ENCODE measurements at places on chromosomes 1 and 21.

DNA sequence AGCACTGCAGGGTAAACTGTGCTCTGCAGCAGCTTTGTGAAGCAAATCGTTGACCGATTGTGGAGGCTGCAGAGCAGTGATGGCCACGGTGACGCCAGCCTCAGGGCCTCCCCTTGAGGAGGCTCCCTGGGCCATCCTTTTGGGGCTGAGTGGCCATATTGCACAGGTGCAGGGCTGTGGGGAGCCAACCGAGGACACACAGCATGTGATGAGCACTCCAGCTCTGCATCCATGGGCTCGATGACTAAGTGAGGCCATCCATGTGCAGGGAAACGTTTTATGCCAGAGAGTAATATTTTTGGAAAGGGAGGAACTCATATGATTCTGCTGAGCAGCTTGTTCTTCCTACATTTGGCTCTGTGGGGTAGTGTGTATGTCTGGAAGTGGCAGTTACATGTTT lies 24.6 kb downstream of the KCNK1 start:
- DNase-seq, result no peak

DNA sequence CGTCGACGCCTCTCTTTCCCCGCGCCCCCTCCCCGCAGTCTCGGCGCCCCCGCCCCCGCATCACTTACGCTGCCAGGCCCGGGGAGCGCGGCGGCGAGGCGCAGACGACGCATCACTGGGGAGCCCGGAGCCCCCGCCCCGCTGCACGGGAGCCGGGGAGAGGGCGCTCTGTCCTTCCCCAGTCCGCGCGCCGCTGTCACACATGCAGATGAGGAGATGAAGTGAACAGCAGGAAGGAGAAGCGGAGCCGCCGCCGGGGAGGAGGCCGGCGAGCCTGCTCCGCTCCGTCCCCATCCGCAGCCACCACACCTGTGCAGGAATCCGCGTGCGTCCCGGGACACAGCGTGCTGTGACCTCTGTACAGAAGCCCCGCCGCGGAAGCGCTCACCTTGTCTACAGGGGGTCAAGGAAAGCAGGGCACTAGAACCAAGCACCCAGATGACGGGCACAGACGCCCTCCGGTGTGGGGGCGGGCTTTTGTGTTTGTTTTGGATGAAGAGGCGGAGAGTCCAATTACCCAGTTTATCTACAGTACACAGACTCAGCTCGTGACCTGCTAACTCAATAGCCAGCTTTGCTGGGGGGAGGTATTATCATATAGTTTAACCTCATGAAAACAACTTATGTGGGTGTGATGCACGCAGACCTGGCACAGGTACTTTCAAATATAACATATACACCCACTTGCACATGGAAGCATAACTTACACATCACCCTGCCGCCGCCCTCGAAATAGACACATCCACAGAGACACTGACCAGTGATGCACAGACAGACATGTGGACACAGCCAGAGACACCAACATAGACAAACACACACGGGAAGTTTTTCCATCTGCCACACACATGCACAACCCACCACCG lies 12.4 kb downstream of the KLHDC8A start:
- no peak for DNase-seq

- DNase-seq, result no peak
These were observed 120.6 kb upstream of the RAVER2 start for GRCh38 chr1:64624218-64624713.

DNA sequence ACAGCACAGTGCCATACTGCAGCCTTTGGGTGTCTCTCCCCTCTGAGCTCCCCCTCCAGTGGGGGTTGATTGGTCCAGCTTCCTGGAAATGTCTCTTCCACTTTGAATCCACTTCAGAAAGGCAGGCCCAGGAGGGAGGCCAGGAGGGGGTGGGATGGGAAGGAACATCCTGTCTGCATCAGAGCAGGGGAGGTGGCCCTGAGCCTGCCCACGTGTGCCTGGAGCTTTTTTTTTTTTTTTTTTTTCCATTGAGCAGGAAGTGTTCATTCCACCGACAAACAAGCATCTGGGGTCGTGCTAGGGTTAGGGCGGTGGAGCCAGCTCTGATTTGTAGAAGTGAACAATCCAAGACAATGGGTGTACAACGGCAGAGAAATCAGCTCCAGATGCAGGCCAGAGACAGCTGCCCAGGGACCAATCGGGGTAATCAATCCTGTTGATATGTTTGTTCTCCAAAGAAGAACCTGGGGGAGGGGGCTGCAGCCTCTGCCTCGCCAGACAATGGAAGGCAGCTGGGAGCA lies 93.3 kb downstream of the SSBP3 start:
- no peak for DNase-seq

DNA sequence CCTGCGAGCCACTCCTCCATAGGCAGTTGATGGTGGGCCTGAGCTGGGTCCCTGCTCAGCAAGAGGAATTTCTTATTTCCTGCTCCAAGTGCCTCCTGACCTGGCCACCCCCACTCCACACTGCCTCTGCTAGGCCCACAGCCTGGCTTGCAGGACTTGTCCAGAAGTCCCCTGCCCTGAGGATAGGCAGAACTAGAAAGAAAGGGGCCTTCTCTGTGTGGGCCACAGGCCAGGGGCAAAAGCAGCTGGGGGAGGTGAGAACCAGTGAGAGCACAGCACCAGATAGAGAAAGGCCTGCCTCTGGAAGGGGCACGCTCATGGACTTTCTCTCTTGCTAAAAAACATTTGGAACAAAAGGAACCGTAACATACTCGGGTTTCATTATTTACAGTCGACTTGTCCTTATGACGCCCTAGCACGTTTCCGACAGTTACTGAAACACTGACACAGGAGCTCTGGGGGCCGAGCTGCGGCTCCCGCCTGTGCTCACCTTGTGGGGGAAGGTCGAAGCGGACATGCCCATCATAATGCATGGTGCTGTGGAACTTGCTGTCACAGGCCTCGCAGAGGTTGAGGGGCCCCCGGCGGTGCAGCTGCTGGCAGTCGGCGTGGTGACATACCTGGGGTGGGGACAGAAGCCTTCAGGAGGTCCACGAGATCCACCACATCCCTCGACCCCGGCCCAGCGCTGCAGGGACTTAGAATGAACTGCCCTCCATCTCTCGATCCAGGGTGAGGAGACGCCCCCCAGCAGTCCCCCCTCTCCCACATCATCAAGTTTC lies 11.3 kb upstream of the TNFRSF25 start:
- no peak for DNase-seq

- no peak for DNase-seq
These were observed 3.2 kb upstream of the SPRR4 start for GRCh38 chr1:152967201-152967600.

GRCh38 chr1:79089946-79090345 lies 83.4 kb upstream of the ADGRL4 start:
- no peak for DNase-seq

Data from SK-MEL-5 (cell line).